ENCODE measurements at places on chromosomes 5 and 9.

DNA sequence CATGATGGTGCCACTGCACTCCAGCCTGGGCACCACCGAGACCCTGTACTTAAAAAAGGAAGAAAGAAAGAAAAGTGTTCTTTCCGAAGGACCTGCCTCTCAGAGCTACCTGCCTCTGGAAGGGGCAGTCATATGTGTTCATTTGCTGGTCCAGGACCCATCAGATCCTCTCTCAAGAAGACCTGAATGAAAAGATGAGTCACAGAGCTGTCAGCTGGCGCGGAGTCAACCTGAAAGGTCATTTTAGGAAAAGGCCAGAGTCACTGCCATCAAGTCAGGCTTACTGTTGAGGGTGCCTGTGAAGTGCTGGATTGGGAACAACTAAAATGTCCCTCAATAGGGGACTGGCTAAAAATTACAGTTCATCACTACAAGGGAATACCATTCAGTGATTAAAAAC lies 14.9 kb upstream of the HRH2 start:
- DNase-seq: no peak

- no peak for DNase-seq
Measured at GRCh38 chr9:20284601-20285289, 337.6 kb downstream of the MLLT3 start.

- DNase-seq: no peak
Measured at GRCh38 chr5:149247726-149248125, 23.9 kb upstream of the AFAP1L1 start.

GRCh38 chr9:36486329-36486932 lies 86.3 kb upstream of the MELK start:
- DNase-seq: peak; percentile 18
